ENCODE measurements at places on chromosomes 16 and 17. TPM values are rescaled to one million over a fixed set of nuclear protein-coding genes. Genes with fewer than 3 reads are reported as not detected.

Gene TMEM219
- total RNA-seq: 57.3 TPM

Gene HBQ1
- total RNA-seq: 0.63 TPM

Gene OR3A3
- not detected for total RNA-seq

Gene ABCA3
- 1.8 TPM for total RNA-seq

Gene TRAF4
- 21.3 TPM for total RNA-seq

Gene TNFSF13
- 1.4 TPM for total RNA-seq

Gene NEK8
- 6.8 TPM for total RNA-seq

Gene TEKT1
- not detected for total RNA-seq

Gene ANKRD40CL
- total RNA-seq: not detected

Gene ZNF750
- not detected for total RNA-seq

Gene PRPSAP1
- total RNA-seq: 48.1 TPM

Gene ALOX15B
- total RNA-seq: not detected

Gene CCL2
- 11.1 TPM for total RNA-seq

Gene CSH1
- not detected for total RNA-seq

Gene EFCAB13
- 4.9 TPM for total RNA-seq

Gene OTOP3
- not detected for total RNA-seq

Gene MLKL
- 10.8 TPM for total RNA-seq

Gene SLC2A4
- 0.18 TPM for total RNA-seq

Gene SLC9A5
- total RNA-seq: 0.65 TPM

Gene TMEM98
- 95.5 TPM for total RNA-seq

Gene SPATA32
- total RNA-seq: not detected

Gene CCDC200
- not detected for total RNA-seq

Gene APOH
- not detected for total RNA-seq

Gene TM4SF5
- not detected for total RNA-seq

Gene CLEC3A
- total RNA-seq: not detected

Gene CTRL
- 0.27 TPM for total RNA-seq

Gene SP2
- total RNA-seq: 3.7 TPM

Gene TERB1
- total RNA-seq: 0.08 TPM

Gene MRPL38
- 39.2 TPM for total RNA-seq

Gene SRCIN1
- not detected for total RNA-seq

Gene TBC1D3G
- not detected for total RNA-seq

Gene DHX58
- 24.3 TPM for total RNA-seq

Gene TMEM106A
- total RNA-seq: 4.3 TPM

Gene EPN3
- total RNA-seq: not detected

Gene LDHD
- 0.18 TPM for total RNA-seq

Gene PPM1E
- total RNA-seq: 0.41 TPM

Gene STH
- total RNA-seq: not detected

Gene SDK2
- total RNA-seq: not detected

Gene MXRA7
- total RNA-seq: 166 TPM

Gene CNGB1
- total RNA-seq: not detected

Gene TEKT5
- total RNA-seq: not detected

Gene TSPAN10
- 4.5 TPM for total RNA-seq

Gene FA2H
- not detected for total RNA-seq

Gene CD300H
- total RNA-seq: not detected

Gene CHST4
- not detected for total RNA-seq

Gene BAHCC1
- 14.3 TPM for total RNA-seq

Gene KCNJ12
- 1.7 TPM for total RNA-seq

Gene SAMD14
- 1.6 TPM for total RNA-seq

Gene CRHR1
- not detected for total RNA-seq

Gene PDF
- total RNA-seq: 16.9 TPM

Gene MSLN
- total RNA-seq: not detected

Gene TBX21
- total RNA-seq: not detected

Gene UTS2R
- total RNA-seq: not detected
